Activated CD4-positive, alpha-beta memory T cell treated with anti-CD3 and anti-CD28 coated beads, Interleukin-2, amount 10 ng/mL, durations not matched to agents 7 days and 5 days (primary cell): ENCODE measurements at places on chromosomes 6 and 20. TPM values are rescaled to one million over a fixed set of nuclear protein-coding genes. Genes with fewer than 3 reads are reported as not detected.

DNA sequence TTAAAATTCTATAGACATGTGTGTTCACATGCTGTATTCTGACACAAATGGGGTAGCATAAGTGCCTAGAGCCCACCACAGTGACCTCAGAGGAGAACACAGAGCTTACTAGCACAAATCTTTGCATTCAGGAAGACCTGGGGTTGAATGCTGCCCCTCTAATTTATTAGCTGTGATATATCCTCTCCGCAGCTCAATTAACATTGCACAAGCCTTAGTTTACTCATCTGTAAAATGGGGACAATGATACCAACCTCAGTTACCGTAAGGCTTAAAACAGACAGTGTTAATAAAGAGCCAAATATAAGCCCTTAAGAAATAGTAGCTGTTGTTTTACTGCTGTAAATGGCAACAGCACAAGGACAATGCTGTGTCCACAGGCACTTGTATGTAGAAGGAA is 36.2 kb upstream of the IL17A start:
- DNase-seq, result no peak

MUC22 gene
- total RNA-seq, result not detected

RALGAPB gene
- 31.3 TPM for total RNA-seq

GDAP1L1 gene
- not detected for total RNA-seq

GRCh38 chr20:64140956-64141355 is 23.3 kb upstream of the MYT1 start:
- DNase-seq, result no peak

DNA sequence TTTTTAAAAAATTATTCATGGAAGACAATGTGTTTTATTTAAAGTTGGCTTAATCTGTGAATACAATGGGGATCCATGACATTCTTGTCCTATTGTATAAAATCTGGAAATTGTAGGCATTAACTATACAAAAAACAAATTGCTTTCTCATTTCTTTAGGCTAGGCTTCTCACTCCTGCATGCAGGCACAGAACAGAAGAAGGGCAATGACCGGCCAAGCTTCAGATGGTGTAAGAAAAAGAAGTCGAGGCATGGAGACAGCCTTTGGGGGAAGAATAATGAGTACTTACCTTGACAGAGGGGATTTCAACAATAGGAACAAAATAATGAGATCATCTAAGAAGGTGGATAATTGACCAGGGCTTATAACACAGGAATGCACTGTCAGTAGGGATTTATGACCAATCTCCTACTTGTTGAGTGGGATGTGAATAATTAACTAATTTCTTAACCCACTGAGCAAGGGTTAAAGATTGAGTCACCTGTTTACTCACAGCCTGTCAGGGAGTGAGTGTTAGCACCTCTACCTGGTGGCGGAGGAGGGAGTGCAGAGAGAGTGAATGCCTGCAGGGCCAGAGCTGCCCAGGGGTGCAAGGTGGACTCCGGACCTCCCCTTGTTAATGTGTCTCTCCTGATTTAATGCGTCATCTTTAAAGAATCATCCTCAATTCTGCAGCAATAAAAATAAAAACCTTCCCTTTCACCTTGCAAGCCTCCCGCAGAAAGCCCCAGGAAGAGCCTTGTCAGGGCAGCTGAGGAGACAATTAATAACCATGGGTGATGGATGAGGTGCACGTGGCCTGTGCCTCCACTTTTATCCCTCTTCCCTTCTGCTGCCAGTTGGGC is 3.9 kb downstream of the SLC22A2 start:
- no peak for DNase-seq

ARMH2 gene
- 1.5 TPM for total RNA-seq

- no peak for DNase-seq
These were observed 104.9 kb upstream of the SLC22A23 start for GRCh38 chr6:3561725-3562124.

SOBP gene
- total RNA-seq, result 0.38 TPM

DNA sequence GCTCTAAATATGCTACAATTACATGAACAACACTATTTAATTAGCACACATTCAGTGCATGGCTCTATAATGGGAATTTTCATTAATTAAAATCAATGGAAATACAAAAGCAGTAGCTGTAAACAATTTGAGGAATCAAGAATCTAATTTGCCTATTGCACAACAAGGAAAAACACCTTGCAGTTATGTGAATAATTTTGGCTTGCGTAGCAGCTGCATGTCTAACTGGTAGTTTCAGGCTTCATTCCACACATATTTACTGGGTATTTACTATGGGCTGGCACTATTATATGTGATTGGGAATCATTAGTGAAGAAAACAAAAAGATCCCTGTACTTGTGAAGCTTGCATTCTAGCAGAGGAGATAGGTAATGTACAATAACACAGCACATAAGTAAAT is 26.4 kb downstream of the KIF6 start:
- DNase-seq, result no peak

DNA sequence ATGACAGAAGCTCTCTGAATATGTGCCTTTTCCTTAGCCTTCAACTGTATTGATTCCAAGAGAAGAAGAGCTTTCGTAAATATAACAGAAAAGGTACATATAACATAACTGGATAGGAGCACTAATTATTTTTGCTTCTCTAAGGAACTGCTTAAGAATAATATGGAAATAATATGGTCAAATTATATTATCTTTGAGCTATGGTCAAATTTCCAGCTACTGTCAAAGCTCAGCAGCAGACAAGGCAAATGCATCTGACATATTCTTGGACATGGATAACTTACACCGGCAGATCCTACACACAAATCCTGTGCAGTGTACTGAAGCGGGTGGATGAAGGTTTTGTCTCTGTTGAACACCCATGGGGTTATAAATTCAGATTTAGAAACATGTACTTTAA is 150.6 kb downstream of the HIVEP2 start:
- no peak for DNase-seq

DNA sequence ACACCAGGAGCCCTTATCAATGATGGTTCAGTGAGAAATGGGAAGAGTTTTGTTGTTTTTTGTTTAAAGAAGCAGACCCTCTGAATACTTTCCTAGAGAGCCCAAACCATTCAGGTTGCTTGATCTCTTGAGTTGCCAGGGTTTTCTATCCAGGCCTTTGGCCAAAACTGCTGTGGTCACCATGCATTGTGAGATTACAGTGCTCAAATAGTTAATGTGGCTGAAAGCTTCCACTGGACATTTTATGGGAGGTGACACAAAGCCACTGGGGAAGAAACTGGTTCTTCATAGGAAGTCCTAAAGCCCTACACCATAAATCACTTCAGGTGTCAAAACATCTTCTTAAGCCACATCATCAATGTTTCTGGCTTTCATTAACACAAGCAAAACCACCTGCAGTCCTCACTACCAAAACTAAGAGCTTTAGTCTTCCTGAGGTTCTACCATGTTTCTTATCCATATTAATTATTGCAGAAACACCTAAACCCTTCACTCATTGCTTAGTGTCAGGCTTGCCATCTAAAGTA is 101.6 kb downstream of the IBTK start:
- DNase-seq, result no peak

DNA sequence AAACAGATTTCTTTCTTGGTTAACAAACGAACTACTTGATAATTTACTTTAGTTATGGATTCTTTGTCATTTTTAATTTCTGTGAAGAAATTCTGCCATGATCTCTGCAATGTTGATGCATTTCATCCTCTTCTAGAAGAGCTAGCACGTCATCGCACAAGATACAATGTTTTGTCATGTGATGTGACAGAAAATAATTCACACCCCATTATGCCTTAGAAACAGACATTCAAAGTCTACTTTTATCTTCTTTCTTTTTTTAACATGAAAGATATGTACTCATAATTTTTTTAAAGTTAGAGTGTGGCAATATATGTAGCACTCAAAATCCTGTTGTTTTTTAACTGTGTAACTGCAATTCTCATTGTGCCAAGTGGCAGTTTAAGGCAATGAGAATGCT is 39.6 kb upstream of the NELFCD start:
- no peak for DNase-seq

GRCh38 chr6:161033667-161034066 is 42.1 kb downstream of the MAP3K4 start:
- DNase-seq, result no peak

DNA sequence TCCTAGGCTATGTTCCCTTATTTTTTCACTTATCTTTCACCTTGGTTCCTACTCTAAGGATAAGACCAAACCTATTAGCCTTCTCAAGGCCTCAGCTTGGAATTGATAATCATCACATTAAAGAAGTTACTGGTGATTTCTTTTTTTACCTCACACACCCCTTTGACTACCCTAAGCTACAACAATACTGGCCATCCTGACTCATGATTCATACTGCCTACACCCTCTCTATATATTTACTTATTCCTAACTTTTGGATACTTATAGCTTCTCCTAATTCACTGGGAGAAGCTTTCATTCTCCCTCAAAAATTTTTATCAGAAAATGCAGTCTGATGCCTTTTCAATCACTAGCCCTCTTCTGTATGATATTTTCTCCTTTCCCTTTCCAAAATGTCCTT is 256.1 kb downstream of the TBX18 start:
- no peak for DNase-seq

NKX2-4 gene
- not detected for total RNA-seq

DNA sequence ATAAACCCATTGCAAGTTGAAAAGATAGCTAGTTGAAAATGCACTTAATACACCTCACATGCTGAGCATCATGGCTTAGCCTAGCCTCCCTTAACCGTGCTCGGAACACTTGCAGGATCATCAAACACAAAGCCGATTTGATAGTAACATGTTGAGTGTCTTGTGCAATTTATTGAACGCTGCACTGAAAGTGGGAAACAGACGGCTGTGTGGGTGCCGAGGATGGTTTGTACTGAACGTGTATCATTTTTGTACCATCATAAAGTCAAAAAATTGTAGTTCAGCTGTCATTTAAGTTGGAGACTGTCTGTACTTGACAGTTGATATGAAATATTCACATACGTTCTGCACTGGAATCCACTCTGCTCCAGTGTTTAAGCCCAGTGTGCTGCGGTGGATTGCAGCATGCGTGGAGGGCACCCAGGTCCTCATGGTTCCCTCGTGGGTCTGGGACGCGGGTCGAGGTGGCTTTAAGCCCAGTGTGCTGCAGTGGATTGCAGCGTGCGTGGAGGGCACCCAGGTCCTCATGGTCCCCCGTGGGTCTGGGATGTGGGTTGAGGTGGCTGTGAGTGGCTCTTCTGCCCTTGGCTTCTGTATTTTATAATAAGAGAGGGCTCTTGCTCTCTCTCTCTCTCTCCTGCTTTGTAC is 77.0 kb downstream of the CDH4 start:
- no peak for DNase-seq

VTA1 gene
- total RNA-seq, result 37.0 TPM
